ENCODE measurements at places on chromosomes 12 and 14.
A peak's percentile ranks its signal among the peaks of the same experiment; 100 is the strongest.

- no peak for DNase-seq
Observed at GRCh38 chr14:22433069-22433468, 156.0 kb downstream of the DAD1 start.

DNA sequence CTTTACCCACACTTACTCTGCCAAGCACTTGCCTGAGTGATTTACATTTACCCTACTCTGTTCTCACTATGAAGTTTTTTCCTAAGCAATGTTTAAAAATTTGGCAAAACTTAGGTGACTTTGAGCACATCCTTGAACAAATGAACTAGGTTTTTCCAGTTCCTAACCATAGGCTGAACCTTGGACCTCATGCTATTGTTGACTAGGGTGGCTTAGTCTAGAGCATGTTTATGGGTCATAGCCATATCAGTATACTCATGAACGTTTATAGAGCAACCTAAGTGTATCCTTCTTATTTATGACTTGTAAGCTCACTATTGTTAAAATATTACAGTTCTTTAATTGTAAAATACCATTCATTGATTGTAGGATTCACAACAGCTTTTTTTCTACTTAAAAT, 85.0 kb upstream of the KRR1 start:
- no peak for DNase-seq

DNA sequence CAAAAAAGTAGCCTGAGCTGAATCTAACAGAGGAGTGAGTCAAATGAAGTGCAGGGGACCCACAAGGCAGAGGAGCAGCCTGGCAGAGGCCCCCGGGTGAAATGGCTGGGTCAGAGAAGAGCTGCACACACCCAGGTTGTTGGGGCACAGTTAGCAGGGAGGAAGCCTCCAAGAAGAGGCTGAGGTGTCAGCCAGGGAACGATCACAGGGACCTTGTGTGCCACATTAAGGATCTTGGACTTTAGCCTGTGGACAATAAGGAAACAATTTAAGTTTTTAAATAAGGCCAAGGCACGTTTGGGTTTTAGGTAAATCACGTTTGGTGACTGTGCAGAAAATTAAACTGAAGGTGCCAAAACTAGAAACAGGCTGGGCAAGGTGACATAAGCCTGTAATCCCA, 35.1 kb downstream of the OR10P1 start:
- no peak for DNase-seq

DNA sequence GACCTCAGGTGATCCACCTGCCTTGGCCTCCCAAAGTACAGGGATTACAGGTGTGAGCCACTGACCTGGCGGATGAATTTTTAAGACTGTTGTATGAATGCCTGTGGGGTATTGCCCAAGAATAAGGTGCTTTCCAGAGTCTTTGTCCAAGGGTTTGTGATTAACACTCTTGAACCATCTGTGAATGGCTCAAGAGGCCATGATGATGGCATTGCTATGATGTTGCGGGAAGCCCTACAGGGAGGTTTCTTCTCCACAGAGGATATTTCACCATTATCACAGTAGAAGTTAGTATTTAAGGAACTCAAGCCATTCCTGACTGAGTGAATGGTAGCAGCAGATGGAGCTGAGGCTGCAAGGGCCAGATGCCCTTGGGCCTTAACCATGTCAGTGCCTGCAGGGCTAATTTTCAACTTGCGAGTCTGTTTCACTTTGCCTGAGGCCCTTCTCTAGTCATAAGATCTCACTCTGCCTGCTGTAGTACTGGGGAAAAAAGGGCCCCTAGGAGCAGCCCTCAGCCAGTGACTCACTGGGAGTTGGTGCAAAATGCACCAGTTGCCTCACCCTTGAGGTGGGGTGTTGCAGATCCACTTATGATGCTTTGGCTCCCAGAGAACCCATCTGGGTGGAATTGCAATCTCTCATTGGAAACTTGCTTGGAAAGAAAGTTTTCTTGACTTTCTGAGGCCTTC, 108.6 kb upstream of the FLRT2 start:
- DNase-seq, result no peak

GRCh38 chr12:69610126-69610525, 581 bp downstream of the LRRC10 start:
- no peak for DNase-seq

- no peak for DNase-seq
Observed at GRCh38 chr12:54026640-54027441, 1.4 kb upstream of the HOXC6 start.

DNA sequence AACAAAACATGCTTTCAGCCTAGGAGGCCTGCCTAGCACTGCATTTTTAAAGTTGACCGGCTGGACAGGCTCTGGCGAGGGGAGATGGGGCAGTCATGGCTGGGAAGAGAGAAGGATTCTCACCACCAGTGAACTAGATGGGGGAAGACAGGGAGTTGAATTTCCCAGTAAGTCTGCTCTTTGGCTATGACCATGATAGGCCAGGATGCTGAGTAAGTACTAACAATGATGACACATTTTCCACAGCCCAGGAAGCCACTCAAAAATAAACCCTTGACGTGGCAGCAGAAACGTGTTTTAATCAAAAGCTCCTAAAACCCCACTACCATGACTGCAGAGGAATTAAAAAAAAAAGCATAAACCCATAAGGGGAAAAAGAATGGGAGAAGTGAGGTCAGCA, 19.0 kb downstream of the KCTD10 start:
- no peak for DNase-seq

DNA sequence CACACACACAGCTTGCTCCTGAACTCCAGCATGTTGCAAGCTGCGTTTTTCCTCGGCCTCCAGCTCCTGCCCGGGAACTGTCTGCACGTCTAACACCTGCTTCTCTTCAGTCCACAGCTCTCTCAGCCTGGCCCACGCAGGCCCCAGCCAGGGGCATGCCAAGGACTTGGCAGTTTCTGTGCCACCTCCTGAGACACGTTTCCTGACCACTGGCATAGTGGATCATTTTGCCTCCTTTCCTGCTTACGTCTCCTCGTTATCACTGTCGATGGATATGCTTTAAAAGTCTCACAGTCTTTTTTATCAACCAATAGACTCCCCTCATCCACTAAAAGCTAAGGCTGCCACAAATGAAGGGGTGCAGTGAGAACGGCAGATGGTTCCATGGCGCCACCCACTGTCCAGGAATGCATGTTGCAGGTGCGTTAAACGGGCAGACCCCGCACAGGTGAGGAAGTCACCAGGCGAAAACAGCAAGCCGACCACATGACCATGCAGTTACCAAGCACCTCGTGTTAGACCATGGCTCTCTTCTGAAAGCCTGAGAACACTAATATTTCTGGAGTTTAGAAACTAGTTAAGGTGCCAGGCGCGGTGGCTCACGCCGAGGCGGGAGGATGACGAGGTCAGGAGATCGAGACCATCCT, 14.7 kb upstream of the TEAD4 start:
- DNase-seq, result peak; percentile 36

DNA sequence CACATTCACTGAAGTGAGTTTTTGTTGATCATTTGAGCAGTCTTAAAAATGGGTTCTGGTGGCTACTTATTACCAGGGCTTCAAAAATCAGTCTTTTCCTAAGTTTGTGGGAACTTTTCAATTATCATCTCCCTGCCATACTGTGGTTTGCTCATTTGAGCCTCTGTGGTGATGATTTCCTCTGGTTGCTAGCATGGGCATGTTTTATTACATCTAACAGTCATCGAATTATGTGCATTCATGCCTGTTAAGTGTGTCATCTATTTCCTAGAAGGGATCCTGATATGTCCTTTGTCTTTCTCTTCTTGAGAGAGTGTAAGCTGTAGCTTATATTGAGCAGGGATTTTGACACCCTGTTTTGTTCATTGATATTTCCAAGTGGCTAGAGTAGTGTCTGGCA, 116.8 kb downstream of the WIF1 start:
- no peak for DNase-seq

- DNase-seq, result no peak
Observed at GRCh38 chr12:20946732-20947131, 136.2 kb downstream of the SLCO1B3 start.

- no peak for DNase-seq
Observed at GRCh38 chr12:116537101-116537904, 21.9 kb upstream of the MAP1LC3B2 start.

- no peak for DNase-seq
Observed at GRCh38 chr12:128779901-128780300, 43.9 kb downstream of the SLC15A4 start.

DNA sequence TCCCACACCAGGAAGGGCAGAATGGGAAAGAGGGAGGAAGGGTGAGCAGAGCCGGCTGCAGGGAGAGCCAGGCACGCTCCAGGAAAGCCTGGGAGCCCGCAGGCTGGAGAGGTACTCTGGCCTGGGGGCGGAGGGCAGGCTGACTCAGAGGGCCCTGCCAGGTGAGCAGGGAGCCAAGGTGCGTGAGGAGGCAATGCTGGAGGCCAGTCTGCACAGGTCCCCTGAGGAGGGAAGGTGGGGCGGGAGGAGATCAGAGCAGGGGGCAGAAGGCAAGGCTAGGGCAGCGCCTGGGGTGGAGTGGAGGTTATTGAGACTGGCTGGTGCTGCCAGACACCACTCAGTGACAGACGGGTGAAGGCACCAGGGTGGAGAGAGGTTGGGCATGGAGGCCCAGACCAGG, 385.0 kb downstream of the BCL11B start:
- no peak for DNase-seq

GRCh38 chr14:35653045-35653444, 119.1 kb downstream of the INSM2 start:
- no peak for DNase-seq

DNA sequence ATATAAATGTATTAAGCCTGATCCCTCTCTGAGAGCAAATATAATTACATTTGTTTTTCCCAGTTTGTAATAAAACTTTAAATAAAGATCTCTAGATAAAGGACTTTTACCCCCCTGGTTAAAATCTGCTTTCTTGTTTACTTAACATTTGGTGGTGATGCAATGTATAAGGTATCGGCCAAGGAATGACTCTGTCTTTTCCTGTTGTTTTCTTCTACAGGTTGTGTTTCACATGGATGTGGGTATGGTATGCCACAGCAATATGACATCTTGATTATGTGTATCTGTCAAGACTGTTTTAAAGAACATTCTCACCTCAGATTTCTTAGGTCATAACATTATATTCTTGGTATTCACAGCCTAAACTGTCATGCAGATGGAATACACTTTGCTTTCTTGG, 210.6 kb upstream of the NOVA1 start:
- no peak for DNase-seq

GRCh38 chr12:93243382-93243688, 134.4 kb upstream of the NUDT4 start:
- no peak for DNase-seq

DNA sequence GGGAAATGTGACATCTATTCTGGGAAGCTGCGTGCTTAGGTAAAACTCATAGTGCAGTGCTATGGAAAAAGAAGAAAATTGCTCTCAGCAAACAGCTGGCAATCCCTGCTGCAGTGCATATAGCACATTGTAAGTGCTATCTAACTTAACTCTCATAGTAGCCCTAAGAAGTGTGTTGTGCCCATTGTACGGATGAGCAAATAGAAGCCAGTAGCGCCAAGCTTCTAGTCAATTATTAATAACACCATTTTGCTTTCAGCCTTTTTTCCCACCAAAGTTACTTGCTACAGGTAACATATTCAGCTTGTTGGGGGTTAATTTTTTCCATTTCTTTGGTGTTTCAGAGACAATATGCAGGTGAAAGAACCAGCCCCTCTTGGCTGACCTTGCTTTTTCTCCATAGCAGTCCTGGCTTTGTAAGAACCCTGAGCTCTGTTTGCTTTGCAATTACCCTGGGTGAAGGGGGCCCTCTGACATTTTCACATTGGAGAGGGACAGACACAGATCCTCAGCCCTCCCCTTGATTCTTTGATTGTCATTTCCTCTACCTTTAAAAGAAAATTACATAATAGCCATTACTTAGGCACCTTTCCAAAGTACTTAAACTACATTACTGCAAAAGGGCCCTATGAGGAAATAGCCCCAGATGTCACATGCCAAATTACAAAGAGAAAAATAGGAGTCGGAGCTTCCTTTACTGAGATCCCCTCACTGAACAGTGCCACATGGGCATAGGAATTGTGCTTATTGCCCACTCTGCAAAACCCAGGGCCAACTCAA, 576.2 kb upstream of the TBX3 start:
- no peak for DNase-seq

DNA sequence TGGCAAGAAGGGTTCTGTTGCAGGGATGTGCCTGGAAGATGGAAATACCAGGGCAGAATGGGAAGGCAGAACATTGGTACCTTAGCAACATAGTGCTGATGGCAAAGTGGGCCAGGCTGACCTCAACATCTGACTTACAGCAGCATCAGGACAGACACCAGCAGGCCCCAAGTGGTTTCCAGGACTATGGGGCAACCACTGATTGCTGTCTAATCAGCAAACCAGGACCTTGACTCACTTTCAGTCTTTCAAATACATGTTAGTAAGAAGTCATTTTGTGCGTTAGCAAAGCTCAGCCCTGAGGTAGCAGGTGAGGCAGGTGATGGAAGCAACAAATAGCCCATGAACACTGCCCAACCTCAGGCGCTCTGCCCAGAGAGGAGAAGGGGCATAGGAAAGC, 4.7 kb upstream of the SPTSSA start:
- no peak for DNase-seq

GRCh38 chr14:35558680-35559079, 24.7 kb downstream of the INSM2 start:
- no peak for DNase-seq

- DNase-seq, result no peak
Observed at GRCh38 chr12:120079411-120080400, 36.8 kb downstream of the RAB35 start.

DNA sequence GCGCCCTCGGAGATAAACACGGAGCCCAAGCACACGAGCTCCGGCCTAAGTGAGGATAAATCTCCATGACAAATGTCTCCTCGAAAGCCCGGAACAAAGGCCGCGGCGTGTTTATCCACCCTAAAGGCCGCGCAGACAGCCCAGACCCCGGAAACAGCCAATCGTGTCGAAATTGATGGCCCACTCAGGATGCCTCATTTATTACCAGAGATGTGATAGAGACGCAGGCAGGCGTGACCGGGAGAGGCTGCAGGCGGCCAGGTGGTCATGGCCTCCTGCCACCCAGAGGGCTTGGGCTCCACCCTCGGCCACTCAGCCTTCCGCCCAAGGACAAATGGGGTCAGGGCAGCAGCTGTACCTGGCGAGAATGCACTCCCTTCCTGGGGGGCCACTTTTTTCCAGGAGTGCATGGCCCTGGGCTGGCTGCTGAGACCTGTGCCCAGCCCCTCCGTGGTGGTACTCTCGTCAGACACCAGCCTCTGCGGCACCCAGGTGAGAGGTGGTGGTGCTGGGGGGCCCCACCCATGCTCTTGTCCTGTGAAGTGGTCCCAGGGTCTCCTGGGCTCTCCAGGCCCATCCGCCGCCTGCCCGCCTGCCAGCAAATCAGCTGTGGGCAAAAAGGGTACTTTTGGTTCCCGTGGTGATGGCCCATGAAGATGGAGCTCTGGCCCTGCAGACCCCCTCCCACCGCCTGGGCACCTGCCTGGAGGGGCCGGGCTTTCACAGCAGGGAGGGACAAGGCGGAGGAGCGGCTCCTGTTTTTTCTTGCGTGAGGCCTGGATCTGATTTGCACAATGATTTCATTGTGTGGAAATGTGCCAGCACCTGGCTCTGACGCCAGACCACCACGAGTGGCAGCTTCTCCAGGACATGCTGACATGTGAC, 211.5 kb upstream of the C14orf180 start:
- no peak for DNase-seq

GRCh38 chr12:53191885-53192530, 11.3 kb upstream of the CSAD start:
- DNase-seq, result no peak
